Panc1 (cell line): ENCODE measurements at places on chromosomes 3 and 15. TPM values are rescaled to one million over a fixed set of nuclear protein-coding genes. Genes with fewer than 3 reads are reported as not detected.
A peak's percentile ranks its signal among the peaks of the same experiment; 100 is the strongest.

DNA sequence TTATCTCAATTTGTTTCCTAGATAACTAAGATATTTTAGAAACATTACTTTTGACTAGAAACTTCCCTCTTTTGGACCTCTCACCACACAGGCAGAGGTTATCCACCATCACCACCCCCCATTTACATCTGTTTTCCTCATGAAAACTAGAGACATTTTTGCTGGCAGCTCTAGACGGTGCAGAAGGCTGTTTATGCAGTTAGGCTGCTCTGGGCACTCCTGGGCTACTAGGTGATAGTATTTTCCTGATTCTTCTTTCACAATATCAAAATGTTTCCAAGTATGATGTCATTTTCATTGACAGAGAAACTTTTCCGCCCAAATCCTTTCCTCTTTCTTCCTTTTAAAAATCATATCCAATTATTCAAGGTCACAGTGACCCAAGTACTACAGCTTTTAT is 67.1 kb downstream of the PLOD2 start:
- H3K4me3 ChIP-seq, result no peak overlapping the region
- H3K27me3 ChIP-seq, result no peaks in the 10 kb centered on the region
- no peak for DNase-seq
- peaks cover 2% of the 10 kb centered on the region; the same call in 1 of the 2 replicates for H3K36me3 ChIP-seq
- H3K4me1 ChIP-seq, result no peaks in the 10 kb centered on the region

The CACNA2D2 gene
- 0.59 TPM for total RNA-seq

The SCAMP5 gene
- total RNA-seq, result 11.2 TPM

- H3K27ac ChIP-seq, result no peak overlapping the region
- H3K4me1 ChIP-seq, result no peaks in the 10 kb centered on the region
- no peaks in the 10 kb centered on the region for H3K36me3 ChIP-seq
- DNase-seq, result no peak
- no peak overlapping the region for H3K4me3 ChIP-seq
Measured at GRCh38 chr3:45507820-45508317, 86.7 kb upstream of the LIMD1 start.

- H3K27ac ChIP-seq, result no peak overlapping the region
- H3K4me3 ChIP-seq, result no peak overlapping the region
- DNase-seq, result no peak
- no peaks in the 10 kb centered on the region for H3K27me3 ChIP-seq
- no peaks in the 10 kb centered on the region for H3K4me1 ChIP-seq
Measured at GRCh38 chr3:46489875-46490274, 7.9 kb upstream of the RTP3 start.

The TNFAIP8L3 gene
- total RNA-seq, result 1.0 TPM

- no peaks in the 10 kb centered on the region for H3K36me3 ChIP-seq
- no peak for DNase-seq
- H3K27ac ChIP-seq, result no peak overlapping the region
- no peaks in the 10 kb centered on the region for H3K4me1 ChIP-seq
- no peak overlapping the region for H3K4me3 ChIP-seq
Measured at GRCh38 chr3:17192995-17193394, 308.2 kb downstream of the PLCL2 start.

DNA sequence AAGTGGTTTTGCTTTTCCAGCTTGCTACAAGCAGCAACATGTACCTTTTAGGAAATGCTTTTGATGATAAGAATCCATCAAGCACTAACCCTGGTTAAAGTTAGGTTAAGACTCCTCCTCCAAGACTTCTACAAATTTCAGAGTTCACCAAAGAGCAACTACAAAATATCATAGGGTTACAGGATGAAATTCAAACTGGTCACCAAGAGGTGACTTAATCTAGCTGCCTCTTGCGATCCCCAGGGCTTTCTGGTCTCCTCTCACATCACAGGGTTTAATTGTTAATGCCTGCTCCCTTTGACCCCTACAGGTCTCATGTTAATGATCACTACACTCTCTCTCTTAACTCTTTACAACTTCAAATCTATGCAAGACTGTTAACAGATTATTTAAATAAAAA is 66.5 kb downstream of the DPH6 start:
- no peak overlapping the region for H3K27ac ChIP-seq
- H3K36me3 ChIP-seq, result no peaks in the 10 kb centered on the region
- H3K27me3 ChIP-seq, result no peaks in the 10 kb centered on the region
- H3K4me1 ChIP-seq, result no peaks in the 10 kb centered on the region; the same call in 1 of the 2 replicates
- H3K4me3 ChIP-seq, result no peak overlapping the region
- DNase-seq, result no peak

The EXD1 gene
- total RNA-seq, result 0.15 TPM

- H3K36me3 ChIP-seq, result no peaks in the 10 kb centered on the region
- H3K4me1 ChIP-seq, result no peaks in the 10 kb centered on the region
- no peaks in the 10 kb centered on the region for H3K27me3 ChIP-seq
- H3K27ac ChIP-seq, result no peak overlapping the region
Measured at GRCh38 chr3:181292984-181293383, 303.4 kb upstream of the DNAJC19 start.

DNA sequence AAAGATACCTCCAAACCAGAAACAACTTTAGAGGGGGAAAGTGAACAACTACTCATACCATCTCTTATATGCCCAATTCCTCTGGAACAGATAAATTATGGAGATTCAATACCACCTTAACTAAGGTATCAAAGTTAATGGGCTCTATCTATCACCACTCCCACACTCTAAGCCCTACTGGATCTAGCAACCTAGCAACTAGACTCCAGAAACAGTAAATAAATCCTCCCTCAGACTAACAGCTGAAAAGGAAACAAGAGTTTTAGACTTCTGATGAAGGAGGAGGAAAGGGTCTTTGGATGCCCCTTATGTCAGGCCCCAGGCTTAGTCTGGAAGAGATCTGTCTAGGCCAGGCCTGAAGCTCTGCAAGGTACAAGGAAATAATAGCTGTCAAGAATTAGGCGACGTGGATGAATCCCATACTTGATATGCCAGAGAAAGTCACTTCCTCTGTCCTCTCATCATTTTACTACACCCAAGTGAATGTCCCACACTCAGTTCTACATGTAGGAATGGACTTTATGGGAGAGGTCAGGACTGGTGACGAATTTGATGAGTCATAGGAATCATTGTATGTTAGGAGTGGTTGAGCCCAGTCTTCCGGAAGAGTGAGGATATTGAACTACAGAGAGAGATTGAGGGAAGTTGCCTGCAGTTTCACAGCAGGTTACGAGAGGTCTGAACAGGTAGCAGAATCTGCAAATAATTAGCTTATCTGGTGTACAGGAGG is 113.8 kb downstream of the AKAP13 start:
- H3K4me3 ChIP-seq, result no peak overlapping the region
- no peak overlapping the region for H3K27ac ChIP-seq
- H3K27me3 ChIP-seq, result no peaks in the 10 kb centered on the region
- peak; percentile 81 for DNase-seq
- no peaks in the 10 kb centered on the region for H3K36me3 ChIP-seq

DNA sequence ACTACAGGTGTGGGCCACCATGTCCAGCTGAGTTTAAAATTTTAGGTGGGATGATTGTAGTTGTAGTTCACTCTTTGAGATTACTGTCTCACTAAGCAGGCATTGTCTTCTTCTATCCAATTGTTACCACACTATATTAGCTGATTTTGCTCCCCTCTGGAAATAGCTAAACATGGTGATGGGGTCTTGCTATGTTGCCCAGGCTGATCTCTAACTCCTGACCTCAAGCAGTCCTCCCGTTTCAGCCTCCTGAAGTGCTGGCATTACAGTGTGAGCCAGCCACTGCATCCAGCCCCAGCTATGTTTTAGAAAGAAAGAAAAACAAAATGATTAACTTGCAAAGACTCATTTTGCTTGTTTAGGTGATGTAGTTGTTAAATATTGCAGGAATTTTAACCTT is 30.6 kb downstream of the YEATS2 start:
- H3K4me1 ChIP-seq, result no peaks in the 10 kb centered on the region
- no peaks in the 10 kb centered on the region for H3K27me3 ChIP-seq
- peaks cover 8% of the 10 kb centered on the region; the same call in 1 of the 2 replicates for H3K36me3 ChIP-seq
- no peak for DNase-seq

DNA sequence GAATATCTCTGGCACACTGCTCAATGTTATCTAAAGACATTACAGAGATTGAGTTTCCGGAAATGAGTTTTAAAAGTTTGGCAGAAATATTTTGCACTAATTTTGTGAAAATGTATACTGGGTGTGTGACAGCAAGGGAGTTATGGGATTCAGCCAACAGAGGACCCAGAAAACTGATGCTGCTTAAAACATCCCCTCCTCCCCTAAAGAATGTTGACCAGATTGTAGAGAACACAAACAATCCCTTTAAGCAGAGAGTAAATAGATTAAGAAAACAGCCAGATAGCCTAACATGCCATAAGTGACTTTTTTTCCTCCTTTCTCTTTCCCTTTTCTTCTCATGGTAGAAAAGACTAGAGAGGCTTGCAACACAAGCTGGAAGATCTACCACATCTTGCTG is 928.0 kb upstream of the ALCAM start:
- no peaks in the 10 kb centered on the region for H3K36me3 ChIP-seq
- no peak overlapping the region for H3K27ac ChIP-seq
- H3K4me3 ChIP-seq, result no peak overlapping the region
- H3K27me3 ChIP-seq, result no peaks in the 10 kb centered on the region

The THBS1 gene
- 61.9 TPM for total RNA-seq
